Pancreas (tissue), 10 donors: ENCODE measurements at places on chromosomes 6 and 20. TPM values are rescaled to one million over a fixed set of nuclear protein-coding genes. Genes with fewer than 3 reads are reported as not detected.

The BANF2 gene
- 2.5 TPM for total RNA-seq

The PKHD1 gene
- total RNA-seq, result 25.5 TPM

The CST3 gene
- 445 TPM for total RNA-seq

The VSTM2L gene
- 1.9 TPM for total RNA-seq

The AKIRIN2 gene
- 20.1 TPM for total RNA-seq
